T-helper 2 cell treated with Interferon-gamma antibody and Interleukin-4, amounts not matched to agents 5 μg/mL and 100 μg/mL, for 36 hours (primary cell): ENCODE measurements at places on chromosomes 13 and 19.

GRCh38 chr19:1409204-1410005 lies 2.0 kb downstream of the DAZAP1 start:
- DNase-seq: no peak

DNA sequence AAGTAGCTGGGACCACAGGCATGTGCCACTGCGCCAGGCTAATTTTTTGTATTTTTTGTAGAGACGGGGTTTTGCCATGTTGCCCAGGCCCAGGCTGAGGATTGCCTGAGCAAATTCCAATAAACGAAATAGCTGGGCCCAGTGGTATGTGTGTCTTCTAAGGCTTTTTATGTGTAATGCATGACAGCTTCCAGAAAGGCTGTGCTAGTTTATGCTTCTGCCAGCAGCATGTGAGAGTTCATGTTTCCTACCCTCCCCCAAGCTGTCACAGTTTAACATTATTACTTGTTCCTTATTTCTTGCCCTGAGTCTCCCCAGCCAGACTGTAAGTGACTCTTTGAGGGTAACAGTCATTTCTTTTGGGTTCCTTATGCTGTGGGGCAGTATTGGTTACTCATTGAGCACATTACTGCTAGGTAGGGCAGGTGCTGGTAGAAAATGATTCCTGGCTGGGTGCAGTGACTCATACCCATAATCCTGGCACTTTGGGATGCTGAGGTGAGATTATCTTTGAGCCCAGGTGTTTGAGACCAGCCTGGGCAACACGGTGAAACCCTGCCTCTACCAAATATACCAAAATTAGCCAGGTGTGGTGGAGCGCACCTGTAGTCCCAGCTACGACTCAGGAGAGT lies 13.6 kb downstream of the GPATCH1 start:
- DNase-seq: no peak

- DNase-seq: no peak
These were observed 10.4 kb downstream of the ZNF91 start for GRCh38 chr19:23384858-23385257.

- no peak for DNase-seq
These were observed 30.1 kb downstream of the RDH8 start for GRCh38 chr19:10043286-10043927.

- no peak for DNase-seq
These were observed 6.9 kb downstream of the DCLK1 start for GRCh38 chr13:36124236-36124822.

GRCh38 chr19:15112385-15112784 lies 5.2 kb downstream of the SYDE1 start:
- DNase-seq: no peak

- no peak for DNase-seq
These were observed 1.4 kb upstream of the SLC7A9 start for GRCh38 chr19:32870981-32871451.

DNA sequence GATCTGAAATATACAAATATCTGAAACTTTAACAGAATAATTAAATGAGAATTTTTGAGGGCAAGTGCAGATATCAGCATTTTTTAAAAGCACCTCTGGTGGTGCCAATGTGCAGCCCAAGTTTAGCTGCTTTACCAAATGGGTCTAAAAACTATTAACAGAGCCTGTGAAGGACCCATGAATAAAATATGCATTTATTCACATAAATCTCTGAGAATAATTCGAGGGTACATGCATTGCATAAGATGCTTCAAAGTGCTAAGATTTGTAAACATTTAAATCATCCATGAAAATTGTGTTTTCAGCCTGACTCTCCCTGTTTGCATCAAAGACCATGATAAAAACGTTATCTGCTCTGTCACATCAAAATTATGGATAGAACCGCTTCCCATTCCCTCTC lies 47.1 kb upstream of the TNFSF11 start:
- DNase-seq: no peak

- no peak for DNase-seq
These were observed 36.3 kb upstream of the TFDP1 start for GRCh38 chr13:113548171-113548641.

DNA sequence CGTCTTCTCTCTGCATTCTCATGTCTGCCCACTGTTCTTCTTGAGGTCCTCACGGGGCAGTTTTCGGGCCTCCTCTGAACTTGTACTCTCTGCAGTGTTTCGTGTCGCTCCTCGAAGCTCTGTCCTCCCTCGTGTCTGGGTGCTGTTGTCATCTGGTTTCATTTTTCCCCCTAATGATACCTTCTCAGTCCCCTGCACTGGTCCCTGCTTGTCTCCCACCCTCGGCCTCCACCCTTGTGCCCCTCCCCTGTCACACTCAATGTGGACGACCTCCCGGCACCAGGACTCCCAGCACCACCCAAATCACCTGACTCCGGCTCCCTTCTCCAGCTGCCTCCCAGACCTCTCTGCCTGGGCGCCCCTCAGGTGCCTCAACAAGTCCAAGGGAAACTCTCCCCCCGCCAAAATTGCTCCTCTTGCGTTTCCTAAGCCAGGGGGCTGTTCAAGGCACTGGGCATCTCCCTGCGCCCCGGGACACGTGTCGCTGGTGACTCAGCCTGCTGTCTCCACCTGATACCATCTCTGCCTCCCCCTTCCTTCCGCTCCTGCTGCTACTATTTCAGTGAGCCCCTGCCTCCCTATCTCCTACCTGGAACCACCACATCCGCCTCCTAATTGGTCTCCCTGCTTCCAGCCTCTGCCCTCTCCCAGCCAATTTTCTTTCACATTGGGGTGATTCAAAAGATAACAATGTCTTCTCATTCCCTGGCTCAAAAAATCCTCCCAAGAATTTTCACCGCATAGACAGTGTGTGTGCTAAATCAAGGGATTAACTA lies 49.5 kb downstream of the RFX2 start:
- peak; percentile 33 for DNase-seq

- no peak for DNase-seq
These were observed 151.6 kb downstream of the IER2 start for GRCh38 chr19:13301627-13302334.

DNA sequence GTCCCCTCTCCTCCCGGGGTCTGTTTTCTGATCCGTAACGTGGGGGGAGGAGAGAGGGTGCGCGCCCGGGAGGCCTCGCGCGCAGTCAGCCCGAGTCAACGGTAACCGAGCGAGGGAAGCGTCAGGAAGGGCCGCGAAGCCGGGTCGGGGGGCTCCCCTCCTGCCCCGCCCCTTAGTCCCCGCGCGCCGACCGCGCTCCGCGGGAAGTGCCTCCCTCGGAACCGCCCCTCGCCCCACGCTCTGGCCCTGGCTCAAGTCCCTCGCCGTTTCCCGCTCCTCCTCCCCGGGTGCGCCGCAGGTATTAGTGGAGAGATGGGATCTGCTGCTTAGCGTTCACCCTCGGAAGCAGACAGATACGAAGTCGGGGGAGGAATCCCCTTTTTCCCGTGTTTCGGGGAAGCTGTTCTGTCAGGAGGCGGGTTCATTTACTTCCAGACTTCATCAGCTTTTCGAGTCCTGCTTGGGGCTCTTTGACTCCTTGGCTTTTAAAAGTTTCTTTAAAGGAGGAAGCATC lies 770 bp downstream of the HNRNPM start:
- DNase-seq: peak; percentile 49

- DNase-seq: no peak
These were observed 50.4 kb downstream of the MLLT1 start for GRCh38 chr19:6229216-6229913.

DNA sequence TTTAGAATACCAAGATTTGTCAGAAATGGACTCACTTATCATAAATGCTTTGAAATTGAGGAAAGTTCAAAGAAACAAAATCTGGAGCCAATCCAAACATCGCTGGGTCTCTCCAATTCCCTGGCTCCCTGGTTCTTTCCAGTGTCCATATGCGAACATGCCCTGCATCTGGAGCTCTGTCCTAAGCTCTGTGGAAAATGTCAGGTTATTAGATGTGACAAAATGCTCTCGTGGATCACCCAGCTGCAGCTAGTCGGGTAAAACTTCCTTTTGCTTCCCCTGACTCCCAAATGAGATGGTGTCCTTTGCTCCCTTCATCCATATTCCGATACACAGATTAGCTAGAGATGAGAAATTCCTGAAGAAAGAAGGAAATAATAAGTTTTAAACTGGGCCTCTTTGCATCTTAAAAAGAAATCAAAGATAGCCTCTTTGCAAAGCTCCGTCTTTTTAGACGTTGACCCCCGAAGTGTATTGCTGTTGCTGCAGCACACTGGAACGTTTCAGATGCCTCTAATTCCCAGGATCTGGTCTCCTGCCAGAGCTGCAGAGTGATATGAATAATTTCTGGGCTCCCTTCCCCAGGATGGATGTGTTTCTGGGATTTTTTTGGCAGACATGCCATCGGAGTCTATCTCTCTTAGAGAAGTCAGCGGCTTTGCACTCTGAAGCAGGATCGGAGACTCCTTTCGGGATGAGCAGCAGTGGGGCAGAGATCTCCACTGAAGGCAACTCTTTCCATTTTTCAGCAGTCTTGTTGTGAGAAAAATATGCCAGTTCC lies 102.9 kb downstream of the TEX26 start:
- DNase-seq: no peak

DNA sequence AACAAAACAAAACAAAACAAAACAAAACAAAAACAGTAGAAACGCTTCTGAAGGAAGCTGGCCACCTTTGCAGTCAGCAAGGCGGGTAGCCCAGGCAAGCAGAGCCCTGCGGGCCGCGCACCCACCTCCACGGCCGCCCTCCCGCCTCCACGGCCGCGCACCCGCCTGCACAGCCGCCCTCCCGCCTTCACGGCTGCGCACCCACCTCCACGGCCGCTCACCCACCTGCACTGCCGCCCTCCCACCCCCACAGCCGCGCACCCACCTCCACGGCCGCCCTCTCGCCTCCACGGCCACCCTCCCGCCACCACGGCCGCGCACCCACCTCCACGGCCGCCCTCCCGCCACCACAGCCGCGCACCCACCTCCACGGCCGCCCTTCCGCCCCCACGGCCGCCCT lies 9.0 kb upstream of the TIMM13 start:
- DNase-seq: no peak

DNA sequence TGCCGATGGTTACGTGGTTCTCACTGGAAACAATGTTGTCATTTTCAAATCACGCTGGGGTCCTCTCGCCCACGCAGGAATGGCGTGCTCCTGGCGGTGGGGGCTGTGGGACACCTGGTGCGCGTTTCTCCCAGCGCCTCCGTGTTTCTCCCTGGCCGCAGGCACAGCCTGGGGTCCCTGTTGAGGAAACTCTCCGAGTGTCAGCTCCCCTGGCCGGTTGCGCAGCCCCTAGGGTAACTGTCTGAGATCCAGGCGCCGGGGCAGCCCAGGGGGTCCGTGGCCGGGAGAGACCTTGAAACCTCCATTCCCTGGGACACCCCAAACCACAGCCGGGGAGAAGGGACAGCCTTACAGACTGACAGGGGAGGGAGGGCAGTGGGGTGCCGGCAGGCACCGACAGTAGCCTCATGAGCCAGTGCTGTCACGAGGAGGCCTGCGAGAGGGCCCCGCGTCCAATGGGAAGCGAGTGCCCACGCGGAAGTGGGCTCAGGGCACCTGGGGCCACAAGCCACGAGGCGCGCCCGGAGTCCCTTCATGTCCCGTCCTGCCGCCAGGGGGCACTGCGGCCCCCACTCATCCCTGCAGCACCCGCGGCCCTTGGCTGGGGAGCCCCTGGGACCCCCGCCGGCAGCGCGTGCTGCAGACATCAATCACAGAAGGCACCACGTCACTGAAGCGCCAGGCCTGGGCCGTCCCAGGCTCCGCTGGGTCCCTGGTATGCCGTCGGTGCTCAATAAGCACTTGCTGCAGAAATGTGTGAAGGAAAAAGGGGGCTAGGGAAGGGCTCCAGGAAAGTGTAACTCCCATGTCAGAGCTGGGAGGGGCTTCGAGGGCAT lies 9.5 kb downstream of the ADAMTSL5 start:
- DNase-seq: peak; percentile 68

DNA sequence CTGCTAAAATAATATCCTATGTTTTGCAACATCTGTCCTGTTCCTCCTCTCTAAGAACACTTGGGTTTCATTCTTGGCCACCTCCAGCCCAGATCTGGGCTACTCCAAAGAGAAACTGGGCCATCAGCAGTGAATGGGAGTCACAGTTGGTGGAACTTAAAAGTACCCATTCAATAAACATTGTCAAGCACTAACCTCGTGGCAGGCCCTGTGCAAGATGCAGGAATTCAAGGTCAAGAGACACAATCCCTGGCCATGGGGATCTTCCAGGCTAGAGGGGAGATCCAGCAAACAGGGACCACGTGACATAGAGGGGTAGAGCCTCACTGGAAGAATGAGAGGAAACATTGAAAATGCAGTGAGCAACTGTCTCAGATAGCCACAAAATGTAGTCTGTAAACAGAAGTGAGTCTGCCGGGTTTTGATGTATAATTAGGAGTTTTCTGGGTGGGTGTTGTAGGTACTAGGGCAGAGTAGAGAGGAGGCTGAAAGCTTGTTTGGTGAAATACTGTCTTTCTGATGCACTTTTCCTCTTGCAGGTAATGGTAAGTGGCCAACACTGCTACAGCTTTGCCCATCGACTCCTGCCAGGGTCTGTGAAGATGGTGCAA lies 14.8 kb upstream of the EID2 start:
- no peak for DNase-seq

- no peak for DNase-seq
These were observed 113.5 kb upstream of the PABPC3 start for GRCh38 chr13:24982333-24982999.

DNA sequence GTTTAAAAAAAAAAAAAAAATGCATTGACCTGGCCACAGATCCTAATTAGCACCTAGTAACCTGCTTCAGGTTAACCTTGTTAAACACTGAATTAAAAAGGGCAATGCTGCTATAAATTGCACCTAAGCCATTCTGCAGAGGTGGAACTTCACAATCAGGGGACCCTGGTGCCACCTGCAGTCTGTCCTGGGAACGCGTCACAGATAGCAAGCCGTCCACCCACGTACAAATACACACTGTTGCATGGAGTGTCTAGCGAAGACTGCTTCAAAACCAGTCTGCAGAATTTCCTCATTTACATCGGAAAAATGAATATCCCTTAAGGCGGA lies 169.3 kb downstream of the COL4A1 start:
- DNase-seq: no peak

DNA sequence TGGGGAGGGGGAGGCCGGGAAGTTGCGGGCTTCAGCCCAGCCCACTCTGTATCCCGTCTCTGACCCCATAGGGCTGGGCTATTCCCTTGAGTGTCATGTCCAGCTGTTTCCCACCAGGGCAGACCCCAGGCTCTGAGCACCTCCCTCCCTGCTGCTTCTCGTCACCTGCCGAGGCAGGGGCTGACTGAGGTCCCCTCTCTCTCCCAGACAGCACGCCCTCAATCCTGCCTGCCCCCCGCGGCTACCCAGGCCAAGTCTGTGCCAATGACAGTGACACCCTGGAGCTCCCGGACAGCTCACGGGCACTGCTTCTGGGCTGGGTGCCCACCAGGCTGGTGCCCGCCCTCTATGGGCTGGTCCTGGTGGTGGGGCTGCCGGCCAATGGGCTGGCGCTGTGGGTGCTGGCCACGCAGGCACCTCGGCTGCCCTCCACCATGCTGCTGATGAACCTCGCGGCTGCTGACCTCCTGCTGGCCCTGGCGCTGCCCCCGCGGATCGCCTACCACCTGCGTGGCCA lies 625 bp downstream of the F2RL3 start:
- DNase-seq: no peak

- DNase-seq: no peak
These were observed 2050.1 kb upstream of the PRR20A start for GRCh38 chr13:55090612-55091011.

GRCh38 chr13:40580566-40581276 lies 85.7 kb downstream of the FOXO1 start:
- no peak for DNase-seq

- no peak for DNase-seq
These were observed 13.2 kb downstream of the ZNF793 start for GRCh38 chr19:37519890-37520289.
